ENCODE measurements at places on chromosomes 2 and 18. TPM values are rescaled to one million over a fixed set of nuclear protein-coding genes. Genes with fewer than 3 reads are reported as not detected.

The ITGA6 gene
- 13.2 TPM for polyA plus RNA-seq

- DNase-seq = no peak
- H3K4me3 ChIP-seq = no peak overlapping the region
- peaks cover 3% of the 10 kb centered on the region for H3K4me1 ChIP-seq
- H3K27ac ChIP-seq = no peak overlapping the region
Observed at GRCh38 chr2:197800091-197800490, 4.3 kb upstream of the PLCL1 start.

- H3K4me3 ChIP-seq = no peak overlapping the region
- no peaks in the 10 kb centered on the region for H3K27me3 ChIP-seq
- no peak overlapping the region for H3K27ac ChIP-seq
- peaks cover 13% of the 10 kb centered on the region for H3K4me1 ChIP-seq
Observed at GRCh38 chr2:6784291-6784690, 81.4 kb downstream of the CMPK2 start.

DNA sequence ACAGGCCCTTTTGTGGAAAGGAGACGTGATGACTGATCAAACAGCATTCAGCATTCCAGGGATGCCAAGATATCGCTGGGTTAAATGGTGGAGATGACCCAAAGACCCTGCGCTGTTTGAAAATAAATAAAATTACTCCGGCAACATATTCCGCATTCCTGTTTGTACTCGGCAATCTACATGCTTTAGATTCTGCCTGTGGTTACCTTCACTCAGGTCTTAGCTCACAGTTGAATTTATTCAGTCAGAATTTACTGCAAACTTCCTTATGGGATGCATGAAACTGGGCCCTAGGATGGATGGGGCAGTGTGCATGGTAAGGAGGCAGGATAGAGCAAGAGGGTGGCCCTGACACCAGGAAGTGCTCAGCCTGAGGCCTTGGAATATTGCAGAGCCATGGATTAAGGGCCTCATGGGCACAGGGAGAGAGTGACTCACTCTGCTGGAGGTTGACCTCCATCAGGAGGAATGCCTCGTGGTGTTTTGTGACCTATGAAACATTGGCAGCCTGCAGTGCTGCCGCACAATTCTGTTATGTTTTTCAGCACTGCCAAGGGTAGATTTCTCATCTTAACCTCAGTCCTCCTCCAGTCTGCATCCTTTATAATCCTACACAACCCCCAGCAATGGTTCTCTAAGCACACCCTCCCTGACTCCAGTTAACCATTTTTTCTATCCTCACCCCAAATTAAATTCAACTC is 321.4 kb downstream of the IRS1 start:
- H3K27ac ChIP-seq = no peak overlapping the region
- H3K36me3 ChIP-seq = no peaks in the 10 kb centered on the region
- no peaks in the 10 kb centered on the region for H3K27me3 ChIP-seq

GRCh38 chr2:1802046-1802445 is 57.7 kb upstream of the PXDN start:
- H3K4me1 ChIP-seq = peaks cover 22% of the 10 kb centered on the region
- H3K36me3 ChIP-seq = no peaks in the 10 kb centered on the region
- DNase-seq = no peak
- no peak overlapping the region for H3K27ac ChIP-seq

The SLC40A1 gene
- polyA plus RNA-seq = 57.4 TPM
